H54 (cell line): ENCODE measurements at places on chromosomes 12 and 14.

DNA sequence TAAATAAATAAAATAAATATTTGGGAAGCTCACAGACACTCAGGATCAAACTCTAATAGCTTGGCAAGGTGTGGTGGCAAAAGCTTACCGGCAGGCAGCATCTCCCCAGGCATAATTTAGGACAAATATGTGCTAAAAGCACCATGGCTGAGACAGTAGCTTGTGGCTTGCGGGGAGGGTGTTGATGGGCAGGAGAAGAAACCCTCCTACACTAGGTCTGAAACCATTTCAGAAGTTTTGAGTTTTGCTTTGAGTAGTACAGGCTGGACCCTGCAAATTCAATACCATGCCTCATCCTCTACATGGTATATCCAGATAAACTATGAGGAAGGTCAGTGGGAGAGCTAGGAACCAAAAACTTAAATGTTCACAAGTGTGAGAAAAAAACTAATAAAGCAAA is 33.1 kb downstream of the MAP3K9 start:
- DNase-seq = no peak

GRCh38 chr12:58443981-58444371 is 476.3 kb downstream of the LRIG3 start:
- no peak for DNase-seq

GRCh38 chr12:86257134-86257533 is 943 bp upstream of the MGAT4C start:
- no peak for DNase-seq

GRCh38 chr14:96252323-96252998 is 3.5 kb upstream of the BDKRB1 start:
- no peak for DNase-seq

DNA sequence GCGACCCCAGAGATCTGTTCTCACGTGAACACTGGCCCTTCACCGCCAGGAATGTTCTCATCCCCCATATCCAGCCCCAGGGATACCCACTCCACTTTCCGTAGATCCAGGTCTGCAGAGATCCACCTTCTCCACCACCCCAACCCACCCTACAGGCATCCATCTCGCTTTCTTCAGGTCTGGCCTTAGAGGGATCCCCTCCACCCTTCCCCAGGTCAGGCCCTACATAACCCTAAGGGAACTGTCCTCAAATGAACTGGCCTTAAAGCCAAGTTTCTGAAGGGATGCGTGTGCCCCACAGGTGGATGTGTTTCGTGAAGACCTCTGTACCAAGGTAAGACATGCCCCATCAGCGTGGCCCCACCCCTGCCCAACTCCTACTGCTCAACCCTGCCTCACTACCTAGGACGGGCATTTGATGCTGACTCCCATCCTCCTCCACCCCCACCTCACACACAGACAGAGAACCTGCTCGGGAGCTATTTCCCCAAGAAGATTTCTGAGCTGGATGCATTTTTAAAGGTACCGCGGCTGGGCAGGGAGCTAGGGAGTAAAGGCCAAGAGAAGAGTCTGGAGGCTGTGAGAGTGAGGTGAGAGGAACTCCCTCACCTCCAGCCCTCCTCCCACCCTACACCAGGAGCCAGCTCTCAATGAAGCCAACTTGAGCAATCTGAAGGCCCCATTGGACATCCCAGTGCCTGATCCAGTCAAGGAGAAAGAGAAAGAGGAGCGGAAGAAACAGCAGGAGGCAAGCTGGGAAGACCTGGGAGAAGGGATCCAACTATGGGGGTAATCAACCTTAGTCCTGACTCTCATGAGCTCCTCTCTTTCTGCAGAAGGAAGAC is 912 bp downstream of the PSME1 start:
- DNase-seq = no peak

DNA sequence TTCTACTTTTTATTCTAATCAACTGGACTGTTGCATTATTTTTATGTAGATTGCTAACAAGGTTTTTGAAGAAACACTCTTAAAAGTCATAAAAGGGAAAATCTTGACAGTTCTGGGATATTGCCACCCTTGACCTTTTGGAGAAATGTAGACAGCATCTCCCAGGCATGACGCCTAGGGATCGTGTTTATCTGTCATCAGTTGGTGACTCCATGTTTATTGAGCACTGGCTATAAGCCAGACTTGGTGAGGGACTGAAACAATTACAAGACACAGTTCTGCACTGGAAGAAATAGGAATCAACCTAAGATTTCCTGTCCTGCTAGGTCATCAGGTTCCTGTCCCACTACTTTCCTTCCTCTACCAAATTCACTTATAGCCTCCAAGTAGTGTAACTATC is 34.5 kb downstream of the HMGA2 start:
- no peak for DNase-seq

DNA sequence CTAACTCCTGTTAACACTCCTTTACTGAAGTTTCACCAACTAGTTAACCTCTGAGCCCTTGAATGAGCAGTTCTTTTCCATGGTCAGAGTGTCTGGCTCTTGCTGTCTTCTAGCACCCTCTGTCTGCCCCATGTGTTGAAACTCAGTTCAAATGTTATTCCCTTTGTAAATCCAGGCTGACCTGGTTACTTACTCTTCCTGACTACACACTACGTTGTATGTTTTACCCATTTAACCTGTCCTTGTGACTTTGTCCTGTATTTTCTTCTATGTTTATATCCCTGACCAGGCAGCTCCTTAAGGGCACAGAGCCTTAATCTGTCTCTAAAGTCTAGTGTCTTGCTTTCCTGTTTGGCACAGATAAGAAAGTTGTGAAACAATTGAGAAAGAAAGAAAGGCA is 389.0 kb upstream of the RPL10L start:
- DNase-seq = no peak

GRCh38 chr12:79521576-79521975 is 169.2 kb downstream of the PAWR start:
- no peak for DNase-seq

- DNase-seq = no peak
Observed at GRCh38 chr14:100065111-100065871, at the start of gene EVL. Gene EVL, plus strand, starts transcription at chr14:100065422. Its CDS starts 79 bp downstream, at chr14:100065501.

- no peak for DNase-seq
Observed at GRCh38 chr12:71158361-71158882, 623 bp upstream of the TSPAN8 start.

DNA sequence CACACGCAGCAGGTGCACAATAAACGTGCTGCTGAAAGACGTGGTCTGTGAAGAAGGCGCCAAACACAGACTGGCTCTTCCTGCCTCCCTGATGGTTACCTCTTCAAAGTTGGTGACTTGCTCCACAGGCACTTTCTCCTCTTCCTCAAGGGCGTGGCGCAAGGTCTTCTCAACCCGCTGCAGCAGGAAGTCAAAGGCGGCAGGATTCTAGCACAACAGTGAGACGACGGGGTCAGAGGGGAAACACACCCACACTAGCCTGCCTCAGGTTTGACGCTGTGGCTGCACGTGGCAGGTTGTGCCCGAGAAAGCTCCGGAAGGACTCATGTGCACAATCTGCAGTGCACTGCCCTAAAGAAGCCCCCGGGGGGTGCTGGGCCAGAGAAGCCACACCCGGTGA is 15.0 kb downstream of the POLE start:
- no peak for DNase-seq

- no peak for DNase-seq
Observed at GRCh38 chr12:76152181-76152807, 67.8 kb upstream of the NAP1L1 start.
